ENCODE measurements at places on chromosomes 6 and 20. TPM values are rescaled to one million over a fixed set of nuclear protein-coding genes. Genes with fewer than 3 reads are reported as not detected.

The SCGN gene
- not detected for total RNA-seq

The PMEPA1 gene
- 0.91 TPM for total RNA-seq

The SOBP gene
- not detected for total RNA-seq

The CPNE5 gene
- total RNA-seq: 2.4 TPM

The CDSN gene
- total RNA-seq: not detected

The ABRACL gene
- total RNA-seq: 147 TPM

The PPP1R14C gene
- total RNA-seq: not detected

The PCK1 gene
- total RNA-seq: not detected

The SEL1L2 gene
- total RNA-seq: not detected

The CRIP3 gene
- 0.29 TPM for total RNA-seq

The TSPO2 gene
- not detected for total RNA-seq

The CTCFL gene
- total RNA-seq: not detected

The GJA1 gene
- not detected for total RNA-seq

The ARMH2 gene
- 2.4 TPM for total RNA-seq

The VWA7 gene
- 3.8 TPM for total RNA-seq

The RIMS1 gene
- total RNA-seq: not detected

The GINM1 gene
- 19.3 TPM for total RNA-seq

The GGTLC1 gene
- not detected for total RNA-seq

The USP49 gene
- total RNA-seq: 7.3 TPM

The ZNF165 gene
- 0.81 TPM for total RNA-seq

The PCSK2 gene
- not detected for total RNA-seq

The SRMS gene
- not detected for total RNA-seq

The ERVFRD-1 gene
- 0.08 TPM for total RNA-seq

The PNPLA1 gene
- not detected for total RNA-seq

The RSPO4 gene
- total RNA-seq: not detected

The TMEM242 gene
- total RNA-seq: 8.8 TPM

The CST3 gene
- 0.48 TPM for total RNA-seq

The REV3L gene
- total RNA-seq: 15.5 TPM

The DUSP22 gene
- 32.5 TPM for total RNA-seq

The DOP1A gene
- total RNA-seq: 19.2 TPM

The FOXC1 gene
- total RNA-seq: not detected

The BNIP5 gene
- not detected for total RNA-seq

The SIRPD gene
- total RNA-seq: not detected

The CGA gene
- not detected for total RNA-seq

The FAM83C gene
- total RNA-seq: not detected

The SPATA2 gene
- 7.0 TPM for total RNA-seq

The CRISP2 gene
- total RNA-seq: not detected

The PPP2R5D gene
- 44.2 TPM for total RNA-seq

The SLC4A11 gene
- total RNA-seq: 1.7 TPM

The AURKA gene
- 44.1 TPM for total RNA-seq

The CFAP61 gene
- not detected for total RNA-seq

The CDKN1A gene
- 41.7 TPM for total RNA-seq

The SNX3 gene
- 75.6 TPM for total RNA-seq

The LTB gene
- total RNA-seq: 1,438 TPM

The GNRH2 gene
- total RNA-seq: 1.2 TPM

The KCNB1 gene
- 0.02 TPM for total RNA-seq

The SIM1 gene
- total RNA-seq: not detected

The TRIM15 gene
- total RNA-seq: not detected

The ZNF391 gene
- total RNA-seq: 1.6 TPM

The DEFB132 gene
- total RNA-seq: not detected

The ROS1 gene
- total RNA-seq: not detected

The FAXC gene
- not detected for total RNA-seq

The NRSN2 gene
- total RNA-seq: 0.93 TPM

The XKR7 gene
- 0.03 TPM for total RNA-seq

The PRDM1 gene
- 28.9 TPM for total RNA-seq

The PI16 gene
- 2.8 TPM for total RNA-seq
